Fibroblast of the aortic adventitia (primary cell): ENCODE measurements at places on chromosomes 3 and 15. TPM values are rescaled to one million over a fixed set of nuclear protein-coding genes. Genes with fewer than 3 reads are reported as not detected.

The GUCA1C gene
- total RNA-seq: not detected in 2 replicates

The RASGRP1 gene
- total RNA-seq: 0.09 TPM in 1 of 2 replicates, not detected in the other

The ITIH1 gene
- total RNA-seq: 1.3 TPM in 1 of 2 replicates, not detected in the other

The NME9 gene
- total RNA-seq: 0.18 TPM in 1 of 2 replicates, not detected in the other

The ZCWPW2 gene
- total RNA-seq: 1.2 and 1.7 TPM in 2 replicates

The SH3BP5 gene
- total RNA-seq: 25.5 and 153 TPM in 2 replicates

The ZNF621 gene
- 13.0 and 21.8 TPM in 2 replicates for total RNA-seq

The SLC28A2 gene
- not detected in 2 replicates for total RNA-seq

The VPS33B gene
- total RNA-seq: 5.3 and 31.2 TPM in 2 replicates

The ARHGEF26 gene
- 2.0 and 4.3 TPM in 2 replicates for total RNA-seq

The SEMA6D gene
- total RNA-seq: 3.9 and 17.7 TPM in 2 replicates

The REC114 gene
- not detected in 2 replicates for total RNA-seq

The LTK gene
- total RNA-seq: under 0.01 TPM in 1 of 2 replicates, not detected in the other

The ZBTB47 gene
- total RNA-seq: 22.3 and 41.8 TPM in 2 replicates

The C2CD4A gene
- total RNA-seq: not detected in 2 replicates

The TRPM1 gene
- total RNA-seq: not detected in 2 replicates

The MESP2 gene
- 1.3 and 2.9 TPM in 2 replicates for total RNA-seq

The GTPBP8 gene
- 33.4 and 60.6 TPM in 2 replicates for total RNA-seq

The SLC38A3 gene
- 0.27 TPM in 1 of 2 replicates, not detected in the other for total RNA-seq

The CRTC3 gene
- 10.9 and 15.7 TPM in 2 replicates for total RNA-seq

The PLA2G4D gene
- not detected in 2 replicates for total RNA-seq

The LOXL1 gene
- total RNA-seq: 53.4 and 176 TPM in 2 replicates

The LYZL4 gene
- total RNA-seq: not detected in 2 replicates

The AGBL1 gene
- total RNA-seq: not detected in 2 replicates

The RETNLB gene
- total RNA-seq: not detected in 2 replicates

The FBLN2 gene
- total RNA-seq: 452 and 600 TPM in 2 replicates

The POLG gene
- 40.3 and 69.7 TPM in 2 replicates for total RNA-seq

The PPM1L gene
- total RNA-seq: 1.4 and 2.5 TPM in 2 replicates

The C3orf18 gene
- total RNA-seq: 13.3 and 16.4 TPM in 2 replicates

The DUOXA2 gene
- total RNA-seq: not detected in 2 replicates

The CORO2B gene
- 8.1 and 23.3 TPM in 2 replicates for total RNA-seq

The IGF2BP2 gene
- total RNA-seq: 40.1 and 99.3 TPM in 2 replicates

The MEIS2 gene
- 43.7 and 84.0 TPM in 2 replicates for total RNA-seq

The ZBBX gene
- 0.16 TPM in 1 of 2 replicates, not detected in the other for total RNA-seq

The GMPS gene
- total RNA-seq: 87.5 and 88.1 TPM in 2 replicates

The TPRG1 gene
- 0.45 and 8.6 TPM in 2 replicates for total RNA-seq

The WNT5A gene
- 5.8 and 42.4 TPM in 2 replicates for total RNA-seq
